DMS79 (cell line): ENCODE measurements at places on chromosomes 2 and 18.

DNA sequence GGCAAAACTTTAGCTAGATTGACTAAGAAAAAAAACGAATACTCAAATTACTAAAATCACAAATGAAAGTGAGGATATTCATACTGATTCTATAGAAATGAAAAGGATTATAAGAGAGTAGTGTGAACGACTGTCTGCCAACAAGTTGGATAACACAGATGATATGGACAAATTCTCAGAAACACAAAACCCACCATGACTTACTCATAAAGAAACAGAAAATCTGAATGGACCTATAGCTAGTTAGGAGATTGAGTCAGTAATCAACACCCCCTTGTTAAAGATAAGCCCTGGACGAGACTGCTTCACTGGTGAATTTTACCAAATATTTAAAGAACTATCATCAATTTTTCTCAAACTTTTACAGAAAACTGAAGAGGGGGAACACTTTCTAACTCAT is 108.8 kb upstream of the TMEM200C start:
- DNase-seq, result no peak

- no peak for DNase-seq
Measured at GRCh38 chr2:133953524-133953923, 300.3 kb upstream of the MGAT5 start.

GRCh38 chr2:79593237-79593867 is 80.5 kb downstream of the CTNNA2 start:
- DNase-seq, result no peak

GRCh38 chr2:42813763-42814162 is 21.4 kb upstream of the HAAO start:
- DNase-seq, result no peak

GRCh38 chr2:39705638-39706037 is 39.9 kb downstream of the TMEM178A start:
- DNase-seq, result no peak

DNA sequence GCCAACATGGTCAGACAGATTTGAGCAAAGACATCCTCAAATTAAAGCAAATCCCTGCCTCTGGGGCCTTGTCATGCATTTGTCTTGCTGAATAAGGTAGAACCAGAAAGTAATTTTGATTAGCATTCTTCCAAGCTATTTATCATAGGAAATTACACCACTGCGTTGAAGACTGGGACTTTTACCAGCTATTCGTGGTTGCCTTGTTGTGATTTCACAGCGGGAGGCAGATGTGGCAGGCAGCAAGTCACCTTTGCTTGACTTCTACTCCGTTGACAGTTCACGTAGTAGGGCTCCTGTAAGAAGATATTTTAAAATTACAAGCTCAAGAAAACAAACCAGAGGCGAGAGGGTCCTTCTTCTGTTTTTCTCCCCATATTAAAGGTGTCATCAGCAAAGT is 80.6 kb downstream of the EN1 start:
- no peak for DNase-seq

GRCh38 chr2:39216346-39217191 is 27.2 kb downstream of the CDKL4 start:
- DNase-seq, result no peak

- no peak for DNase-seq
Measured at GRCh38 chr2:879540-879939, 71.1 kb upstream of the SNTG2 start.

DNA sequence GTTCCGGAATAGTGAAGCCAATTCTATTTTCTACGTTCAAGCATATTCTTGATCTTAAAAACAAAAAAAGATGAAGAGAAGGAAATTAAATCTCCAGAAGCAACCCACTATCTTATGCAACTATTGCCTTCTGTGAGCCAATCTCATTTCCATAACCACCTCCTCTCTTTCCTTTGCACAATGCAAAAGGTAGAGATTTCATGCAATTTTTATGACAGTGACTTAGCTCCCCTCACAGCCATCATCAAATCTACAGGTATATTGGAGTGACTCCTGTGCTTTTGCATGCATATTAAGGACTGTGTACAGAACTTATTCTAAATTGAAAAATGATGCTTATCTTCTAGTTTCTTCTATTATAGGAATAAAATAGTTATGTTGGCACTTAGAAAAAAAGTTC is 191.8 kb downstream of the DCC start:
- no peak for DNase-seq

DNA sequence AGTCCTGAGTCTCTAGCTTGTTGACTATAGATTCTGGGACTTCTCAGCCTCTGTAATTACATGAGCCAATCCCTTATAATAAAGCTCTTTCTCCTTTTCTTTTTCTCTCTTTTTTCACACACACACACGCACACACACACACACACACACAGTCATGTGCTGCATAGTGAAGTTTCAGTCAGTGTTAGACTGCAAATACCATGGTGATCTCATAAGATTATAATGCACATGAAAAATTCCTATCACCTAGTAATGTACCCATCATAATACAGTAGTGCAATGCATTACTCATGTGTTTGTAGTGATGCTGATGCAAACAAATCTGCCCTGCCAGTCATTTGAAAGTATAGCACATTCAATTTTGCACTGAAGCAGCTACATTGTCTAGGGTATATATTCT is 558.2 kb downstream of the SUCLG1 start:
- DNase-seq, result no peak
